Stomach (tissue), 19 donors: ENCODE measurements at places on chromosomes 7 and 10. TPM values are rescaled to one million over a fixed set of nuclear protein-coding genes. Genes with fewer than 3 reads are reported as not detected.
A peak's percentile ranks its signal among the peaks of the same experiment; 100 is the strongest.

ACTL6B gene
- total RNA-seq = 0.37 TPM

- no peak for DNase-seq
These were observed 16.1 kb upstream of the SEC61G start for GRCh38 chr7:54774785-54775740.

CALHM1 gene
- not detected for total RNA-seq

TMEM26 gene
- 1.0 TPM for total RNA-seq

CSTF2T gene
- total RNA-seq = 8.9 TPM

DNA sequence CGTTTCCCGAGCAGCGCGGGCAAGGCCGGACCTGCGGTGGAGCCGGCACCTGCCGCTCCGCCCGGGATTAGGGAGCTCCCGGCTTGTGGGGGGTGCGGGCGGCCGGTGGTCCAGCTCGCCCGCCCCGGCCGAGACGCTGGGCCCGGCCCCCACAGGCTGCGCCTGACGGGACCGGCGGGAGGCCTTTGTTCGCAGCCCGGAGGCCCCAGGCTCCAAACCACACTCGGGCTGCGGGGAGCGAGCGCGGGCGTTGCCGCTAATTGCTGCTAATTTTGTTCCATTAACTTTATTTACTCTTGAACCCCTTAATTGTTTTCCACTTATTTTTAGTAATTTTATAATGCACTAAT lies 9.6 kb downstream of the UNCX start:
- no peak for DNase-seq

- DNase-seq = peak; percentile 31
These were observed 1180.3 kb downstream of the TYW1 start for GRCh38 chr7:68176974-68177373.

SFXN3 gene
- total RNA-seq = 9.9 TPM

GRCh38 chr10:102492983-102493382 lies 9.5 kb downstream of the ACTR1A start:
- peak; percentile 47 for DNase-seq

DNA sequence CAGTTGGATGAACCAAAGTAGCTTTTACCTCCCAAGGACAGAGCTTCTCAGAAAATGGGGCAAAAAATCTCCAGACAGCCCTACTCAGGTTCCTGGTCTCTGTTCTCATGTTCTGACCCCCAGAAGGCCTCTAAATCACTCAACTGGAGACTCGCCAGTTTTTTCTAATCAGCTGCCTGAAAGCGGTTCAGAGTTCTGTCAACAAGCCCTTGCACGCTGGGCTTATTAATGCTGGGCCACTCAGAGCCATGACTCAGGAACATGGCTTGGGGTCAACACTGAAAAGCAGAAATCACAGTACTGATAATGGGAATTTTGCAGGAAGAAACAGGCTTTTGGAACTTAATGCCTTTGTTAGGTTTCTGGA lies 15.3 kb downstream of the ECHDC3 start:
- peak; percentile 94 for DNase-seq

DNA sequence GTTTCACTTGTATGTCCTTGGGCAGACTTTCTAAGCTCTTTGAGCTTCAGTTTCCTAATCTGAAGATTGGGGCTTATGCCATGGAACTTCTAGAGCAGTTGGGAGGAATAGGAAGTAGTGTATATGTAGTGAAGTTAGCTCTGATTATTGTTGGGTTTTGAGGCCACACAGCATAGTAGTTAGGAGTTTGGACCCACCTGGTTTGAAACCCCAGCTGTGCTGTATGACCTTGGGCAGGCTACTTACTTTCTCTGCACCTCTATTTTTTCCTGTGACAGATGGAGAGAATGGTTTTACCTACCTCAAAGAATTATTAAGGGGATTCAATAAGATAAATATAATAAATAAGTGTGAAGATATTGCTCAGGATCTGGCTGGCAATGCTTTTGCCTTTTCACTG lies 61.4 kb upstream of the ADRB1 start:
- no peak for DNase-seq

GRCh38 chr10:71236286-71236685 lies 23.9 kb downstream of the UNC5B start:
- DNase-seq = no peak

HOXA11 gene
- total RNA-seq = not detected

GRCh38 chr10:70498970-70499835 lies 20.6 kb downstream of the PALD1 start:
- DNase-seq = peak; percentile 67
